ENCODE measurements at places on chromosomes 6 and 20.

- DNase-seq, result no peak
Measured at GRCh38 chr6:40183902-40184301, 249.6 kb upstream of the MOCS1 start.

DNA sequence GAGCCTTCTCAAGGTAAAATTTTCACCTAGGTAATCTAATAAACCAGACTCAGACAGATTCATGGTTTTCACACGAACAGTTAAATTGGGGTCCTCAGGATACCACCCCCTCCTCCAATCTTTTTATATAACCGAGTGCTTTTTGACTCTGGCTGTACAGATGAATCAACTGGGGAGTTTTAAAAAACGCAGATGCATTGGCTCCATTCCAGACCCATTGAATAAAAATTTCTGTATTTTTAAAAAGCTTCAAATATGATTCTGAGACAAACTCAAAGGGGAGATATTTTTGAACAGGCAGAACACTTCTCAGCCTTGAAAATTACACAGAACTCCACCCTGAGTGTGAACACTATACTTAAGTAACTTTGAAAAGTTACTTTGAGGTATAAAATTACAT is 7.2 kb downstream of the UTRN start:
- no peak for DNase-seq

GRCh38 chr6:4401408-4402368 is 266.3 kb upstream of the ECI2 start:
- no peak for DNase-seq

DNA sequence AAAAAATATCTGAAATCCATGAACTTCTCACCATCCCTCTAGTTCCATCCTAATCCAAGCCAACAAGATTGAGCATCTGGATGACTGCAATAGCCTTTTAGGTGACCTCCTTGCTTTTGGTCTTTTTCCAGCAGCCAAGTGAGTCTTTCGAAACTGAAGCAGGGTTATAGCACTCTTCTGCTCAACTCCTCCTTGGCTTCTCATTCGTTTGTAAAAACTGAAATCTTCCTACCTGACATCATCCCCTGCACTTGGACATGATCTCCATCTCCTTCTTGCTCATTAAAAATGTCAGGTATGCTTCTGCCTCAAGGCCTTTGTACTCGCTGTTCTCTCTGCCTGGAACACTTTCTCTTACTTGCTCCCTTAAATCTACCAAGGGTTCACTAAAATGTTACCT is 46.0 kb downstream of the STX7 start:
- peak; percentile 52 for DNase-seq

DNA sequence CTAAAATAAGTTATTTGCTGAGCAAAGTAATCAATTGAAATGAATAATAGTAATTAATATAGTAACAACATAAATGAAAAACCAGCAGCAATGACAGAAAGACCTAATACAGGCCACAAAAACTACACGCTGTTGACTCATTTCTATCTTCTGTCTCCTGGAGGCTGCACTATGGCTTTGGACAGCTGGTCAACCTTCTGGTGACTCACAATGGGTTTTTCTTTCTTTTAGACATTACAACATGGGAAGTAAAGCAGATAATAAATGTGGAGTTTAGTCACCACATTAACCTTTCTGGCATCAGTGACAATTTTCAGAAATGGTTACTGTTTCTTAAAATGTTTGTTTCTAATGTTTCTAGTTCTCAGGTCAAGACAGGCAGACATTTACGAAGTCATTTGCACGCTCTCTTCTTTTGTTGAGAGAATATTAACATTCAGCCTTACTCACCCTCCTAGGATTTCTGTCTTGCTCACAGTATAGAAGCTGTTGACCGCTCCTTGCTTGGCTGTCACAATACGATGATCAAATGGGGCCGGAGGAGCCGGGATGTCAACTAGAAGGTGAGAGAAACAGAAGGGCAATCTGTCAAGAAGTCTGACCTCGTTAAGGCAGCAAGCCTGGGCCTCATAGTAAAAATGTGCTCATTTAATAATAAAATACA is 62.2 kb downstream of the MYLK4 start:
- DNase-seq, result peak; percentile 63

GRCh38 chr20:48193627-48194425 is 408.5 kb upstream of the SULF2 start:
- DNase-seq, result no peak

- DNase-seq, result no peak
Measured at GRCh38 chr20:4006640-4007039, 8.7 kb downstream of the RNF24 start.

DNA sequence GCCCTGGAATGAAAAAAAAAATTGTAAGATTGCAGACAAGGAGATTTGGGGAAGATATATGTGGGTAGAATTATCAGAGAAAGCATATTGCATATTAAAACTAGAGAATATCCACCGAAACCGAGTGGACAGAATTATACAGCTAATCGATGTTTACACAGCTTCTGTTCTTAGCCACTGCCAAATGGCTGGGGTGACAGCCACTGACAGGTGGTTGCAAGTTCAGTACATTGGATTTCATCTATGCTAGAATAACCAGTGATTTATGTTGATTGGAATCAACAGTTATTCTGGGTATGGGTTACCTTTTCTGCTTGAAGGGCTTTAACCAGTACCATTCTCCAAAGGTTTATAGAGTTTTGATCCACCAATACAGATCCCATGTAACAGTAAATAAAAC is 48.4 kb upstream of the THEMIS start:
- no peak for DNase-seq

- DNase-seq, result no peak
Measured at GRCh38 chr20:45469336-45470261, at the start of gene WFDC2. TSS of gene WFDC2 (plus strand) at chr20:45469753. CDS start at chr20:45469782, 29 bp downstream.

DNA sequence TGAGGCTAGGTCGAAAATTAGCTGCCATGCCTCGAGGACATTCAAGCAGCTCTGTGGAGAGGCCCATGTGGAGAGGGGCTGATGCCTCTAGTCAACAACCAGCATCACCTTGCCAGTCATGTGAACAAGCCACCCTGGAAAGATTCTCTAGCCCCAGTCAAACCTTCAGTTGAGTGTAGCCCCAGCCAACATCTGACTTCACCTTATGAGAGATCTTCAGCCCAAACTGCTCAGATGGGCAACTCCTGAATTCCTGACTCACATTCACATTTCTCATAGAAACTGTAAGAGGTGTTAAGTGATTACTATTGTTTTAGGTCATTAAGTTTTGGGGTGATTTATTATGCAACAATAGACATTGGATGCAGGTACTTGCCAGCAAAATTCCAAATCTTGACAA is 44.9 kb downstream of the GJA10 start:
- no peak for DNase-seq

Measured in fibroblast of skin of right quadriceps (primary cell).